ENCODE measurements at places on chromosomes 7 and 10.
A peak's percentile ranks its signal among the peaks of the same experiment; 100 is the strongest.

GRCh38 chr10:76195654-76196390 is 764.4 kb downstream of the LRMDA start:
- DNase-seq: peak; percentile 49

DNA sequence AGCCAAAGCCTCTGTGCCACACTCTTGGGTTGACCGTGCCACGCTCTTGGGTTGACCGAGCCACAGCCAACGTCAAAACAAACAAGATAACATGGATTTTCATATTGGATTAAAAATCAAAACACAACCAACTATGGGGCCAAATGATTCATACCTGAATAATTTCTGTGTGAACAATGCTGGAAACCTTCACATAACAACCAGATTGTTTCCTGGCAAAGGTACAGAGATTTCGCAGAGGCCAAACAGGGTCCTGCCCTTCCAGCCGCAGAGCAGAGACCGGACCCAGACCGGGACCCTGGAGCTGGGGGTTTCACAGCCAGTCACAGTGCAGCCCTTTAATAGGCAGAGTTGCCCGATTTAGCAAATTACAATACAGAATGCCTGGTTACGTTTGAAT is 40.5 kb downstream of the ITIH5 start:
- DNase-seq: no peak

DNA sequence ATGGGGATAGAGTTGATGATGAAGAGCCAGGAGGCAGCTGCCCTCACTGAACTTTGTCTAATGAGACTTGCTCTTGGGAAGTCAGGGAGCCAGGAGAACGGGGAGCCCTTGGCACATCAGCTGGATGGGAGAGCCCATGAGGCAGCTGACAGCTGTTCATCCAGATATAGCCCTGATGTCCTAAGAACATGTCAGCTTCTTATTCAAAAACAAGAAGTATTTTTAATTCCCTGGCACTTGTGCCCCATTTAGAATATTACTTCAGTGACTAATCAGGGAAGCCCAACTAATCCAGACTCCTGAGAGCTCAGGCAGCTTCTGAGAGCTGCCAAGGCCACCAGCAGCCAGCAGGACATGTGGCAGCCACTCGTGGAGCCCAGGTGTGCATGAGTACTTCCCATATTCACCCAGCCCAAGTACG is 363.4 kb downstream of the GRID1 start:
- DNase-seq: no peak

DNA sequence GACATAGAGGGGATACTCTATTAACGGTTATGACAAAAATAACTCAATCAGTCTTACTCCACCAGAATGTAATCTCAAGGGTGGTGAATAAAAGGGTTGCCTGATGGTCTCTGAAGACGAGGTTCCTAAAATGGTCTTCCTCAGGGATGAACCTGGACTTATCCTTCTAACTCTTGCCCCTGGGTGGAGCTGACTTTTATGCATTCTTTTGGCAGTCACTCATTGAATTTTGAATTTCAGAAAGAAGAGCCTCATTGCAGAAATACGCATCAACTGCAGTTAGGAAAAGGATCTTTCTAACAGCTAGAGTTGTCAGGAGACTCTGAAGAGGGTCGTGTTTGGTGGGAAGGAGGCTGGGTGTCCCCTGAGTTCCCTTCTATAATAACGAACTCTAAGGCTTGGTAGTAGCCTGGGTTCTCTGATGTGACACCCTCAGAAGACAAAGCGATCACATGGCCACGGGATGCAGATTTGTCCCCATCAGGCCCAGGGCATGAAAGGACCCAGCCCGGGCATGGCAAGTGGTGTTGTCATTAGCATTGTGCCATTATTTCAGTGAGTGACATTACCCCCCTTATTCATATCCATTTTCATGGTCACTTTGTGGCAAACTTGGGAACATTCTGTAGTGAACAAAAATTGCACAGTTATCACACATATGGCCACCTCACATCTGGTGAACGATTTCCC is 58.6 kb upstream of the JCAD start:
- no peak for DNase-seq

- peak; percentile 65 for DNase-seq
Measured at GRCh38 chr10:17199351-17199804, 2.1 kb downstream of the TRDMT1 start.

DNA sequence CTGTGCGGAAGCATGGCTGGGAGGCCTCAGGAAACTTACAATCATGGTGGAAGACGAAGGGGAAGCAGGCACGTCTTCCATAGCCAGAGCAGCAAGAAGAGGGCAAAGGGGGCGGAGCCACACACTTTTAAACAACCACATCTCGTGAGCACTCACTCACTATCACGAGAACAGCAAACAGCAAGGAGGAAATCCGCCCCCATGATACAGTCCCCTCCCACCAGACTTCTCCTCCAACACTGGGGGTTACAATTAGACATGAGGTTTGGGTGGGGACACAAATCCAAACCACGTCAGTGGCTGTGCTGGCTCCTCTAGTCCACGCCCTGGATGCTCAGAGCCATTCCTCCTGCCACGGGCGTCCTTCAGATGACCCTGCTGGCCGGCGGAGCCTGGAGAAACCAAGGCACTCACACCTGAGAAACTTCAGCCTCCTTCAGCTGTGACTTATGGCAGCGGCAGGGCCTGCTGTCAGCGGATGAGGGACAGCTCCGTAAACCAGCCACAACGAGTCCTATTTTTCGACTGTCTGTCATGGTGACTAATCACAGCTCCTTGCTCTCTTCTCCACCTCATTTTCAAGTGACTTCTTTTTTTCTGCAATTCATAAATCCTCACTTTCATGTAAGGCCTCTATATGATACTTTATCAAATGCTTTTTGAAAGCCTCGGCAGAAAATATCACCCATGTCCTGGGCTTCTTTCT is 167.9 kb upstream of the PFKP start:
- DNase-seq: no peak

- peak; percentile 6 for DNase-seq
Measured at GRCh38 chr10:11581213-11581612, 30.2 kb downstream of the USP6NL start.

DNA sequence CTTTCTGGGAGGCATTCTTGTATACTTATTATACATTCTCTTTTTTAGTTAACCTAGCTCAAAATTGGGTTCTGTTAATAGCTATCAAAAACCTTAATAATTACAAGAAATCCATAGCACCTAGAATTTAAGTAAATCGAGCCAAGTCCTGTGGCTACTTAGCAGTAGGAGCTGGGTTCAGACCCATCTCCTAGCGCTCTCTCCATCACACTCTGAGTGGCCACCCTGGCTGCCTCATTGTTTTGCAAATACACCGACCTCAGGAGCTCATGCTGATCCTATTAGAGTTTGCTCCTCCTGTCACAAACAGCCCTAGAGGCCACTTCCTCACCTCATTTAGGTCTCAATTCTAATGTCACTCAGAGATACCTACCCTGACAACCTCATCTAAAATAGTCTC is 46.2 kb upstream of the OSBPL3 start:
- no peak for DNase-seq

DNA sequence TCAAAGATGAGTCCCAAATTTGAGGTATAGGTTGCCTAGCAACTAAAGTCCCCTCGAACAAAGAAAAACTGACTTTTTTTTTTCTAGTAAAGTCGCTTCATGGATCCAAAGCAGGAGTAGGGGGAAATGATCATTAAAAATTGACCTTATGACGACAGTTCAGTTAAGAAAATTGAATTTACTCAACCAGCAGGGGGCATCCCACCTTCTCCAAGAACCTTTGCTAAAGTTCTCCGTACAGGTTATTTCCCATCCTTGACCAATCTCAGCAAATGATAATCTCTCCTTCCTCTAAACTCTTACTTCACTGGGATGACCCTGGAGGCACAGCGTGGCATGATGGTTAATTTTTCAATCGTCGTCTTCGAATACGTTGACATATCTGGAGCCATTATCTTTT is 228.3 kb downstream of the CALN1 start:
- DNase-seq: no peak

DNA sequence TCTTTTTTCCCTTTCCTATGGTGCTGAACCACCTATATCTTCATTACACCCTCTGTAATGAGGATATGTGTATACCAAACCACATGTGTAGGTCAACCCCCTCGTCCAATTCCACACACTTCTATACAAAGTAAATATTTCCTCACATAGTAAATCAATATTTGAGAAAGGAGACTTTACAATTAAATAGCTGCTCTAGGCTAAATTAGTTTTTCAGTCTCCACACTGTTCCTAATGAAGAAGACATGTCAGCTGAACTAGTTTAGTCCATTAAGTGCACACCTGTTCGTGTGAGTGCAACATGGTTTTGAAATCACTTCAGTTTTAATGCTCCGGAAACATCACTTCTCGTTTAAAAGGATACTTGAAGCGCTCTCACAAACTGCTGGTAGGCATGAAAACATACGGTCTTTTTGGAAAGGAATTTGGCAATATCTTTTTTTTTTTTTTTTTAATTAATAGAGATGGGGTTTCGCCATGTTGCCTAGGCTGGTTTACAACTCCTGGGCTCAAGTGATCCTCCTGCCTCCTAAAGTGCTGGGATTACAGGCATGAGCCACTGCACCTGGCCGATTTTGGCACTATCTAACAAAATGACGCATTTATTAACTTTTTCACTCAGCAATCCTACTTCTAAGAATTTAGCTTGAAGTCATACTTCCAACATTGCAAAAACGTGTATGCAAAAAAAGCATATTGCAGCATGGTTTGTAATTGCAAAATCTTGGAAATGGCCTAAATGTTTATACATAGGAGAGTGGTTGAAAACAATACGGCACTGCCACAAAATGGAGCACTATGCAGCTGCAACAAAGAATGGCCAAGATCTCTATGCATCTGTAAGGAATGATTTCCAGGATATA is 2.1 kb upstream of the XRCC2 start:
- DNase-seq: no peak

DNA sequence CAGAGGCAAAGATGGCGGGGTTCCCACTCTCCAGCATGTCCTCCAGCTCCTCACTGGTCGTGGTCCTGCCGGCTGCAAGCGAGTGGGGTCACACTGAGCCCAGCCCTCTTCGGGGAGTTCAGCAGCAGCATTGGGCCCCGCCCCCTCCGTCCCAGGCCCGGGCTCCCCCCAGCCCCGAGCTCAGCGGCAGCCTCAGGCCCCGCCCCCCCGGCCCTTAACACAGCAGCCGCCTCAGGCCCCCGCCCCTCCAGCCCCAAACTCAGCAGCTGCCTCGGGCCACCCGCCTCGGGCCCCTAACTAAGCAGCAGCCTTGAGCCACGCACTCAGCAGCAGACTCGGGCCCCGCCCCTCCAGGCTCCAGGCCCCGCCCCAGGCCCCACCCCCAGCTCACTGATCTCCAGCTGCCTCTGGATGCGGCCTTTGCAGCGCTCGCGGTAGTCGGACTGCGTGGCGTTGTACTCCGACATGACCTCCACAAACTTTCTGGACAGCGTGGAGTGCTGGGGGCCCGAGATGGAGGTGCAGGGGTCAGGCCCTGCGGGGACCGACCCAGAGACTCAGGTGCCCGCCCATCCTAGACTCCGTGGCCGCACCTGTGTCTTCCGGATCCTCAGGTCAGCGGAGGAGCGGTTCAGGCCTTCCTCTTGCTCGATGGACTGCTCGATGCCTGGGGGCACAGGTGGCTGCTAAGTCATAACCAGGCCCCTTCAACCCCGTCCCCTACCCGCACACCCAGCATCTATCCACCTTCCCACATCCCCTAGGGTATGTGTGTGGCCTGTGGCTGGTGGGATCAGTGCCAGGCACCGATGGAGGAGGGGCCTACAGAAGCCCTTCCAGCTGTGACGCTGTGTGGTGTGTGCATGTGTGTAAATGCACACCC is 15.5 kb downstream of the STX1A start:
- DNase-seq: no peak

- DNase-seq: no peak
Measured at GRCh38 chr7:52764492-52765169, 270.8 kb upstream of the POM121L12 start.

- DNase-seq: peak; percentile 84
Measured at GRCh38 chr10:110353244-110354119, 48.8 kb upstream of the SMNDC1 start.

- peak; percentile 69 for DNase-seq
Measured at GRCh38 chr7:116653204-116653603, 18.8 kb upstream of the MET start.

DNA sequence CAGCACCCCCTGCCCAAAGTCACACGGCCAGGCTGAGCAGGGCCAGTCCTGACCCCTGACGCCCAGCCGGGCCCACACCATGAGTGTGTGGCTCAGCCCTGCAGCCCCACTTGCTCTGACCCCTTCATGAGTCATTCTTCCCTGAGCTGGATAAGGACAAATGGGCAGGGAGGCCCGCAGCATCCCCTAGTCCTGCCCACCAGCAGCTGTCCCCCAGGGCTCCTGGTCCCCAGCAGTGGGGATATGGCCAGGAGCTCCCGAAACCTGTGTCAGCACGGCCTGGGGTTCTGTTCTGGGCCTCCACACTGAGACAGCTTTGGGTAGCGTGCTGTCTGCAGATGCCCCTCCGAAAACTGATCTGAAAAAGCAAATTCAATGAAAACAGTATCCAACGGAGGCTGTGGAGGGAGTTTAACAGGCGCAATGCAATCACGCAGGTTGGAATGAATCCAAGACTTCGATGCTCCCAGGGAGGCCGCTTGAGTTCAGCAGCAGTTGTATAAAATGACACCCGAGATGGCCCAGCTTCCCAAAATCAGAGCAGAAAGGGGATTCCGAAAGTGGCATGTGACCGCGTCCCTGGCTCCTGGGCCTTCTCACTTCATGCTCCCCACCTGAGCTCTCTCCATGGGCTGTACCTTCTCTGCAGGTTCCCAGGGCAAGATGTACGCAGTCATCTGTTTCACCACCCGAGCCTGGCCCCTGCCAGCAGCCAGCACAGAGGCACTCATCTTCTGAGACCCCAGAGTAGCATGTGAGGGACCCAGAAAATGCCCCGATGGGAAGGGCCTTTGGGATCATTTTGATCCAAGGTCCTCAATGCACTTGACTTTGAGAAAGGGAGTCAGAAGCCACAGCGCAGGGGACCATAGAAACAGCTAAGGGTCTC is 214.1 kb downstream of the USP6NL start:
- no peak for DNase-seq

DNA sequence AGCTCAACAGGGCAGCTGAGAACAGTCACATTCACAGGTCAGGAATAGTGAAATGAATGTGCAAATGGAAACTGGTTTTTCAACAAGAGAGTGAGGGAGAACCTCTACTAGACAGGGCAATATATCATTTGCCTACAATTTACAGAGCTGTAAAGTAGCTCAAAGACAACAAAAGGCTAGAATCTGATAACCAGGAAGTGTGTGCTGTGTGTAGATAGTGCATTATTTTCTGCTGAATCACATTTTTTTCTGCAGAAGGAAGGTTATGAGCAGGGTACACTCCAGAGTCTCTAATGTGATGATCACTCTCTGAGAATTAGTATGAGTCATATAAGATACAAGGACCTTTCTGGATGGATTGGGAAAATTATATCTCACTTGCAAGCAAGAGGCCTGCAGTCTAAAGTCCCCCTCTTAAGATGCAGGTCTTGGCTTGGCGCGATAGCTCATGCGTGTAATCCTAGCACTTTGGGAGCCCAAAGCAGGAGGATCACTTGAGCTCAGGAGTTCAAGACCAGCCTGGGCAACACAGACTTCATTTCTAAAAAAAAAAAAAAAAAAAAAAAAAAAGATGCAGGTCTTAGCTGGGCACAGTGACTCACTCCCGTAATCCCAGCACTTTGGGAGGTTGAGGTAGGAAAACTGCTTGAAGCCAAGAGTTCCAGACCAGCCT is 59.9 kb upstream of the COBL start:
- DNase-seq: no peak

- no peak for DNase-seq
Measured at GRCh38 chr10:102384053-102384452, 11.5 kb upstream of the NFKB2 start.

- no peak for DNase-seq
Measured at GRCh38 chr10:101121654-101122031, 9.5 kb upstream of the TLX1 start.
